ENCODE measurements at places on chromosomes 13 and 19.

DNA sequence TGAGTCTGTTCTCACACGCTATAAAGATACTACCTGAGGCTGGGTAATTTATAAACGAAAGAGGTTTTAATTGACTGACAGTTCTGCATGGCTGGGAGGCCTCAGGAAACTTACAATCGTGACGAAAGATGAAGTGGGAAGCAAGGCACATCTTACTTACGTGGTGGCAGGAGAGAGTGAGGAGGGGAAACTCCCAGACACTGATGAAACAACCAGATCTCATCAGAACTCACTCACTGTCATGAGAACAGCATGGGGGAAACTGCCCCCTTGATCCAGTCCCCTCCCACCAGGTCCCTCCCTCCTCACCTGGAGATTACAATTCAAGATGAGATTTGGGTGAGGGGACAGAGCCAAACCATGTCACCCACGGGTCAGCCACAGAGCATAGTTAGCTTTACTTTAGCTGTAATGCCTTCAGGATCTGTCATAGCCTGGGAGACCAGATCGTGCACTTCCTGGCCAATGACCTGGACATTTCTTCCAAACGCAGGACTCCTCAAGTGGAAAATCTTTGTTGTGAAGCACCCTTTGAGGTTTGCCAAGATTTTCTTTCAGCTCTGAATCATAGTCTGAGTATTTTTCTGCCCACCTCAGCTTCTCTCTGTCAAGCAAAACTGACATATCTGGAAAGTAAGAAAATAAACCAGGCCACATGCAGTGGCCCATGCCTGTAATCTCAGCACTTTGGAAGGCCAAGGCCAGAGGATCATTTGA is 25.2 kb upstream of the HIF3A start:
- DNase-seq = peak; percentile 58

DNA sequence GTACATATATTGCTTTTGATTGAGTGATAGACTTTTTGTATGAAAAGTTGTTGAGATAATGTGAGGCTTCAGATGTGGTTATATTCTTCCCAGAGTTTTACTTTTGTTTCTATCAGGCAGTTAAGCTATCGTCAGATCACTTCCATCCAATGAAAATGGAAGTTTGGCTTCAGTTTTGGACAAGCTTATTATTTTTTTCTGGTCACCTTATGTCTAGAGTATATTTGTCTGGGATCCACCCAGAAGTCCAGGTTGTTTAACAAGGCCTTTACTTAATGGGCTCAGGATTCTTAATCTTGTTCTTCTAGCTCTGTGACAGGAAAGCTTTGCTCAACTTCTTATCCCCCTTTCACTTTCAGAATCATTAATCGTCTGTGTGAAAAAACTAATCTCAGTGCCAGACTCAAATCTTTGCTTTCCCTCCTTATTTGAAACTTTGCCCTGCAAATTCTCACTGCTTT is 150.9 kb downstream of the PDS5B start:
- no peak for DNase-seq

- DNase-seq = no peak
These were observed 10.2 kb downstream of the CDC37 start for GRCh38 chr19:10393137-10393536.

DNA sequence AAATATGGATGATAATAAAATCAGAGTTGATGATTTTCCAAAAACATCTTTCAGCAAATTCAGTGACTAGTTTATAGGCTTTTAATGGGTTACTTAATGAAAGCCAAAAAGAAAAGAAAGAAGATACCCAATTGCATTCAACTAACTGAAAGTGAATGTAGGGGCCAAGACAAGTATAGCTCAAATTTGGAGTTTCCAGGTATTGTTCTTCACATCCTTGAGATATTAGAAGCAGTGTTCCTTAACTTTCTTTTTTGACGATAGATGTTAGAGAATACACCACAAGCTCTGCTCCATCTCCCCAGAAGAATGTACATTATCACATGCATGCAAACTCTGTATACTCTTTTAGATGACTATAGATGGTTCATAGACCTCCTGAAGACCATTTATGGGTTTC is 43.6 kb downstream of the PDS5B start:
- DNase-seq = no peak

DNA sequence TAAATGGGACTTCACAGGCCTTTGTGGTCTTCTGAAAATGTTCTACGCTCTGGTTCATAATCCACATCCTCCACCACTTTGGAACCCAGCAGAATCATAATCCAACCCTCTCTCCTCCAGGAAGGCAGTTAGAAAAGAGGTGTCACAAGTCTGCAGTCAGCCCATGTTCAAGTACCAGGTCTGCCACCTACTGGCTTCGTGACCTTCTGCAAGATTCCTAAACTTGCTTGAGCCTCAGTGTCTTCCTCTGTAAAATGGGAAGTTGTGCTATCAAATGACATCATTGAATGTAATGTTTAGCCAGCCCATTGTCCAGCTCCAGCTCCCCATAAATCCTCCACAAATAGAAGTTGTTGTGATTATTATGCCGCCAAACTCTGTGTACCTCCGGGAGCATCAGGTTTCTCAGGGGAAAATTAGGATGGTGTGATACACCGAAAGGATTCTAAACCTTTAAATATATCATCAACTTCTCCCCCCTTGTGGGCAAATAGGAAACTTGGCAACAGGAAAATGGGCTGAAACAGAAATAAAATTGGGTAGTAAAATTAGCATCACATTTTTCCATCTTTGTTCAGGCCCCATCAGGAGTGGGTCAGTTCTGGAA is 109.7 kb downstream of the NUFIP1 start:
- peak; percentile 38 for DNase-seq

DNA sequence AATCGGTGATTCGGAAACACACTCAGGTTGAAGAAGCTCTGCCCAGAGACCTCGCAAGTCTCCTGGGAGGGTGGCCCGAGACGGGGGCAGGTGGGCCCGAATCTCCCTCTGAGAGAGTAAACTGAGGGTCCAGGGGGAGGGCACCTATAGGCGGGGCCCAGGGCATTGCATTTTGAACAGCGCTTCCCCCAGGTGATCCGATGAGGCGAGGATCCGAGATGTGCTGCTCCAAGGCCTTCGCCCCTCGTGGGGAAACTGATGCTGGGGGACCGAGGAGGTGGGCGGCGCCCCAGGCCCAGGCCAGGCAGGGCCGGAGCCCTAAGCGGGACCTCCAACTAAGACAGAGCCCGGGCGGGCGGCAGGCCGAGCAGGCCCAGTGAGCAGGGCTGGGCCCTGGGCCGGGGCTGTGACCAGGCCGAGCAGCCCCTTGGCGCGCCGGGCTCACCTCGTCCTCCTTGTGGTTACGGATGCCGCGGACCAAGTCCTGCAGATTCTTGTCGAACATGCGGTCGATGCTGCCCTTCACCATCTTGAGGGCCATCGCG is 500 bp downstream of the AP3D1 start:
- peak; percentile 49 for DNase-seq

- DNase-seq = no peak
These were observed 287 bp upstream of the B3GLCT start for GRCh38 chr13:31199527-31199848.

DNA sequence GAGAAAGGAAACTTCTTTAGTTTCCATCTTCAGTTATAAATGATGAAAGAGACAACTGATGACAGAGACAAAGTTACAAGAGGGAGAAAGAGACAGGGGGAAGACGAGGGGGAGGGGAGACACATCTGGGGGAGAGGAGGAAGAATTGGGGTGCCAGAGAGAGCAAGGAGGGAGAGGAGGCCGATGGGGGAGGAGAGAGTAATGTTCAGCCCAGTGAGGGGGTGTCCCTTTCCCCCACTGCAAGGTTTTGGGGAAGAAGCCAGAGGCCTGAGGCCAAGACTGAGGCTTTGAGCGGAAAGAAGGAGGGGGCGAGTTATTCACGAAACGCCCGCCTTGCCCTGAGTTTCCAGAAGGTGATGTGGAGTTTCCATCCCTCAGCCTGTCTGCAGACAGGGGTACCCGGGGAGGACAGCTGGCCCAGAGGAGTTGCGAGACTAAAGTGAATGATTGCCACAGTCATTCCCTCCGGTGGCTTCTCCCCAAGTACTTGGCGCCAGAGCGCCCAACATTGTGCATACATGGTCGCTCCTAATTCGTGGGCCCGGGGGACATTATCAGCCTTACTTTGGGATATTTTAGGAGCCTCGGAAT is 558 bp upstream of the PPAN start:
- DNase-seq = no peak

GRCh38 chr19:58279925-58280316 is 1.2 kb downstream of the ZNF8 start:
- no peak for DNase-seq

DNA sequence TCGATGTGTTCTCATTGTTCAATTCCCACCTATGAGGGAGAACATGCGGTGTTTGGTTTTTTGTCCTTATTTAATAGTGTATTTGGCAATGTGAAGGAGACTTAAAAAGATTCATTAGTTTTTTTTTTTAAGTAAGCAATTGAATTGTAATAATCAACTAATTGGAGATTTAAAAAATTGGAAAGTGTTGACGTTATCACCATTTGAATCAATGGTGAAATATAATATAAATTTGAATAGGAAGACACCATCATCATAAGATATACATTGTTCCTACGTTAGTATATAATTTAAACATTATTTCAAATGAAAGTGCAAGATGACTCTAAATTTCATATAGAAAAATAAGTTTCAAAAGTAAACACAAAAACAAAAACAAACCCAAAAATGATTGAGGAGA is 2858.1 kb upstream of the PCDH20 start:
- DNase-seq = no peak

DNA sequence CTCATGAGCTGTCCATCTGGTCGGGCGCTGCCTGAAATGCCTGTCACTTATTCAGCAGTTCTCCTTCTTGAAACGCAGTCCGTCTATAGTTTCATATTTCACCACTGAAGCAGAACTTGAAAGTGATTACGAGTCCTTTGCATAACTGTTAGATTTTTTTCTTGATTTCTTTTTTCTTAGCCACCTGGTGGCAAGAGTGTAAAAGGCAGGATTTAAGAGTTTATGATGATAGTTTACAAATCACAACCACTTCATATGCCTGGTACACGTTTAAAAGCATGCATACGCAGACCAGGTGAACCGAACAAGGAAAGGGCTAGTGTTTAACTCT is 45.8 kb downstream of the GGACT start:
- DNase-seq = no peak

- DNase-seq = no peak
These were observed 1.8 kb downstream of the MYBPC2 start for GRCh38 chr19:50434525-50434924.

- no peak for DNase-seq
These were observed 5.8 kb upstream of the PRODH2 start for GRCh38 chr19:35818445-35818844.

GRCh38 chr19:50803633-50804419 is 13.6 kb downstream of the ACP4 start:
- DNase-seq = peak; percentile 53

GRCh38 chr19:7840629-7841028 is 10.6 kb downstream of the EVI5L start:
- DNase-seq = no peak

DNA sequence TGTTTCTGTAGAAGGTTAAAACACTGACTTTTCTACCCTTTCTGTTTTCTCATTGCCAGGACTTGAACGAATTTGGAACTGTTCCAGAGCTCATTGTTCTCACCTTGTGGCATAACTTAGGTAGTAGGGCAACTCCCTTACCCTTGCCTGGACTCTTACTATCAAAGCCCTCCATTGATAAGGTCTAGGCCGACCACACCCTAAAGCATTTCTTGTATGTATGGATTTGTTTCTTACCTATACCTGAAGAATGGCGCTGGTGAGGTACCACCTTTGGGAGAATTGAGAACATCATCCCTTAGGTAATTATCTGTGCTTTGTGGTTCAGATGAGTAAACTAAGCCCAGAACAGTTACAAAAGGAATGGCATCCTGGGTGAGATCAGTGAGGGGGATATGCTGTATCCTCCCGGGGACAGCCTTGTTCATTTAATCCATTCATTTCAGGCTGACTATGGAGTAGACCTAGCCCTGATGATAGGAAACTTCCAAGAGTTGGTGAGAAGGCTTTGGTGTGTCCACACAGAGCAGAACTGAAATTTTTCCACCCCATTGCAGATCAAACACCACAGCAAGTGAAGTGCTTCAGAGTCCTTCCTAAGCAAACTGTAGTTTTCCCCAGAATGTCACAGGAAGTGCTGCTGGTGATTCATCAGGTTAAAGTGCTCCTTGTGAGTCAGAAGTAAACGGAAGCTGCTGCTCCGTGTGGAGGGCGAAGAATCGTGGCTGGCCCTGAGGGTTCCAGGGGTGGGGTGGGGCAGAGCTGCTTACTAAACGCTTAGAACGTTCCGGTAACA is 113.0 kb downstream of the TEX26 start:
- DNase-seq = peak; percentile 88

- DNase-seq = no peak
These were observed 112.9 kb downstream of the LHFPL6 start for GRCh38 chr13:39490136-39490535.

GRCh38 chr13:40494513-40494912 is 171.9 kb downstream of the FOXO1 start:
- DNase-seq = no peak

DNA sequence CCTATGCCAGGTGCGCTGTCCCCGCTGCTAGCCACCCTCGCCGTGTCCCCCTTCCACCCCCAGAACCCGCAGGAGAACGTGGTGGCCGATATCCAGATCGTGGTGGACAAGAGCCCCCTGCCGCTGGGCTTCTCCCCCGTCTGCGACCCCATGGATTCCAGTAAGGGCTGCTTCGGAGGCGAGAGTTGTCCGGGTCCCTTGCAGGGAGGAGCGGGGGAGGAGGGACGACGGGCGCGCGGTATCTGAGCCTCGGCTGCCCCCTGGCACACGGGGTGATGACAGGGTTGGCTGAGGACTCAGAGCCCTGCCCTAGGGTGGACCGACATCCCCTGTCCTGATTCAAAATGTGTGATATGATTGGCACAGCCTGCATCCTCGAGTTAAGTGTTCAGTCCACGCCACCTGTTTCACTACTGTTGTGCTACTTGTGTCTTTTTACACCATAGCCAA is 653 bp downstream of the MVB12A start:
- peak; percentile 46 for DNase-seq

DNA sequence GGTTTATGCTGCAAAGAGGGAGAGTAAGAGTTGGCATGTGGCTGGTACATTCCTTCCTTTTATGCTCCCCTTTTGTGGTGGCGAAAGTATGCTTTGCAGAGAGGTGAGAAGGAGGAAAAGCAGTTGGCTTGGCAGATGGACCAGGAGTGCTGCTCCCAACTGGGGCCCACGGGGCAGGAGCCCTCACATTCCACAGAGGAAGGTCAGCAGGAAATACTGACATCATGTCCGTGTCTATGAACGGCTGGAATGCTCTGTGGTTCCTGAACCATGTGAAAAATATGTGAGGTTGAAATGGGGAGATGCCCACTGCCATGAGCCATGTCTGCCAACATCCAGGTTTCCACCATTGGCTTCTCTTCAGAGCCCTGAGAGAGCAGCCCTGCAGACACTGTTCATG is 33.3 kb upstream of the GAS6 start:
- DNase-seq = no peak

All from hepatocyte (in vitro differentiated cells).